ENCODE measurements at places on chromosomes 5 and 9. TPM values are rescaled to one million over a fixed set of nuclear protein-coding genes. Genes with fewer than 3 reads are reported as not detected.

GRCh38 chr5:142810081-142810480 is 39.9 kb downstream of the ARHGAP26 start:
- H3K4me3 ChIP-seq: no peak overlapping the region
- peak overlapping the region; percentile 46 for H3K27ac ChIP-seq
- H3K36me3 ChIP-seq: no peaks in the 10 kb centered on the region
- peaks cover 65% of the 10 kb centered on the region for H3K4me1 ChIP-seq

DNA sequence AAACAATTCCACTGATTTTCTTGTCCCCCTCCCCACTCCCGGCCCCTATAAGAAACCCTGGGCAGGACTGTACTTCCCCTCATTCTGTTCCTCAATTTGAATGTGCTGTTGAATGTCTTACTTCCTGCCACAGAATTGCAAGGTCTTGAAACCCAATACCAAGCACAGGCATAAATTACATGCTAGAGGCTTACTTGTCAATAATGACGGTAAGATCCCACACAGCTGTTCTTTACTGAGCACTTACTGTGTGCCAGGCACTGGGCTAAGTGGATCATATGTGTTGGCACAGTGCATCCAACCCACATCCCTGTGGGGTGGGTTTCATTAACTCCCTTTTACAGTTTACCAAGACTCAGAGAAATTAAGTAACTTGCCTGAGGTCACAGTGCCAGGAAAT is 63.4 kb downstream of the MVB12B start:
- H3K36me3 ChIP-seq: no peaks in the 10 kb centered on the region
- H3K4me3 ChIP-seq: no peak overlapping the region
- no peak overlapping the region for H3K27ac ChIP-seq
- DNase-seq: no peak

SLC36A2 gene
- total RNA-seq: not detected

PPP3R2 gene
- total RNA-seq: not detected

Measured in Panc1 (cell line).